ENCODE measurements at places on chromosomes 5 and 9. TPM values are rescaled to one million over a fixed set of nuclear protein-coding genes. Genes with fewer than 3 reads are reported as not detected.

RLN1 gene
- total RNA-seq = 0.41 TPM

DOCK8 gene
- total RNA-seq = 18.6 TPM

GABRA6 gene
- not detected for total RNA-seq

MYOZ3 gene
- 6.1 TPM for total RNA-seq

C5orf52 gene
- total RNA-seq = not detected

CCDC187 gene
- 0.70 TPM for total RNA-seq

SGCD gene
- total RNA-seq = 4.0 TPM

TLR4 gene
- 2.7 TPM for total RNA-seq

OR1J2 gene
- not detected for total RNA-seq

WNK2 gene
- total RNA-seq = 75.5 TPM

CATSPER3 gene
- total RNA-seq = 0.74 TPM

NMUR2 gene
- total RNA-seq = 0.80 TPM

C5orf46 gene
- total RNA-seq = not detected

BOD1 gene
- 63.2 TPM for total RNA-seq

PCDHB4 gene
- 2.7 TPM for total RNA-seq

PCDHB5 gene
- total RNA-seq = 7.3 TPM

IL4 gene
- not detected for total RNA-seq

SPACA9 gene
- total RNA-seq = 5.2 TPM

IGFBPL1 gene
- 26.7 TPM for total RNA-seq

BSPRY gene
- total RNA-seq = 9.0 TPM

FCHO2 gene
- total RNA-seq = 38.5 TPM

PKD2L2 gene
- not detected for total RNA-seq

CARTPT gene
- total RNA-seq = 0.43 TPM

TMEM215 gene
- 0.27 TPM for total RNA-seq

FRRS1L gene
- total RNA-seq = 5.9 TPM

TSSK1B gene
- total RNA-seq = 0.12 TPM

CCNO gene
- 1.6 TPM for total RNA-seq

CDH9 gene
- total RNA-seq = 0.68 TPM

PRSS3 gene
- 0.86 TPM for total RNA-seq

PCDHAC1 gene
- 6.7 TPM for total RNA-seq

SPATA31C1 gene
- total RNA-seq = 0.07 TPM

GABRG2 gene
- 0.24 TPM for total RNA-seq

All from type B pancreatic cell (in vitro differentiated cells).